Stimulated activated CD4-positive, alpha-beta T cell treated with anti-CD3 and anti-CD28 coated beads, Interleukin-12 subunit alpha, Interleukin-12 subunit beta, amount 100 ng/mL, for 4 hours (primary cell): ENCODE measurements at places on chromosomes 5 and 9.

GRCh38 chr9:35852876-35853865, 17.0 kb downstream of the OR13J1 start:
- no peak for DNase-seq

DNA sequence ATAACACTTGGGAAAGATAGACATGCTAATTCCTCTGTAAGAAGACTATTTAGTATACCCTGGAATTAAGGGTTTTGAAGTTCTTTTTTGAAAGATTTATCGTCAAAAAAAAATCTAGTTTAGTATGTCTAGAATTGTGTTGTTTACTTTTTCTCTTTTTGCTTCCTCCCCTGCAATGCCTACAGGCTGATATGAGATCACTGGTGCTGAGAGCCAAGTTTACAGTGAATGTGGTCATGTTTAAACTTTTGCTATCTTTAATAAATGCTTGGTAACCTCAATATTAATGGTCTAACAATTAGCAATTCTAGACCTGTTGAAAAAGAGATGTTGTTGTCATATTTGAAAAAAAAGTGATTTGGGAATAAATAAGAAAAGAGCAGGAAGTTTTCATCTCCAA, 86.1 kb downstream of the CWC27 start:
- DNase-seq = no peak

GRCh38 chr5:189486-189885, 1.8 kb upstream of the LRRC14B start:
- no peak for DNase-seq

GRCh38 chr9:36208521-36209253, 18.0 kb downstream of the CLTA start:
- DNase-seq = no peak

DNA sequence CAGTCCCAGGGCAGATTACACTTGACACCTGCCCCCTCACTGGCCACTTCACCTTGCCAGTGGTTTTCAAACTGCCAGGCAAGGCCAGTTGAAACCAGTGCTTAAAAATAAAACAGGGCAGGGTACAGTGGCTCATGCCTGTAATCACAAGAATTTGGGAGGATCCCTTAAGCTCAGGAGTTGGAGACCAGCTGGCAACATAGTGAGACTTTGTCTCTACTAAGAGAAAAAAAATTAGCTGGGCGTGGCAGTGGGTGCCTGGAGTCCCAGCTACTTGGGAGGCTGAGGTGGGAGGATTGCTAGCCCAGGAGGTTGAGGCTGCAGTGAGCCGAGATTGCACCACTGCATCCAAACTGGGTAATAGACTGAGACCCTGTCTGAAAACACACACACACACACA, 58.1 kb downstream of the ROPN1L start:
- DNase-seq = no peak

DNA sequence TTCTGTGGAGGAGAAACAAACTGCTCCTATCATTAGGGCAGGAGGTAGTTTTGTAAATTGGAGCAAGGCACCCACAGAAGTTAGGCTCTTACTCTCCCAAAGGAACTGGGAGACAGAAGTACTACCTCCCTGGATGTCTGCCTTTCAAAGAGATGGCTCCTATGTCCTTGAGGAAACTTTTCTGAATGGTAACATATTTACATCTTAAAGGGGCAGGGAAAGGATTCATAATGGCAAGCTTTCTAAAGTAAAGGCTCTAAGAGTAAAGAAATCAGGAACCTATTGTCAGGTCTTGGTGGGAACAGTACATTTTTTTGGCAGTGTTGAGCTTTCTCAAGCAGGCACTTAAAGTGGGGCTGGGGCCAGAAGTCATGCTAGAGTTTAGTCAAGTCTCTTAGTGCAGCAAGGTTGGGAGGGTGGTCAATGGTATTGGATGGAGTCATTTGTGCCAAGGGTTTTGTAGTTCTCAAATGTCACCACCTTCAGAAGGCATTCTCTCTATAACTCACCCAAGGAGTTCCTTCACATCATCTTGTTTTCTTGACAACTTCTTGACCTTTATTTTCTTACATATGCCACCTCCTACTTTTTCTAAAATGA, 26.3 kb upstream of the NDFIP1 start:
- DNase-seq = no peak

- DNase-seq = no peak
Measured at GRCh38 chr5:98424681-98425450, 348.6 kb upstream of the RGMB start.

DNA sequence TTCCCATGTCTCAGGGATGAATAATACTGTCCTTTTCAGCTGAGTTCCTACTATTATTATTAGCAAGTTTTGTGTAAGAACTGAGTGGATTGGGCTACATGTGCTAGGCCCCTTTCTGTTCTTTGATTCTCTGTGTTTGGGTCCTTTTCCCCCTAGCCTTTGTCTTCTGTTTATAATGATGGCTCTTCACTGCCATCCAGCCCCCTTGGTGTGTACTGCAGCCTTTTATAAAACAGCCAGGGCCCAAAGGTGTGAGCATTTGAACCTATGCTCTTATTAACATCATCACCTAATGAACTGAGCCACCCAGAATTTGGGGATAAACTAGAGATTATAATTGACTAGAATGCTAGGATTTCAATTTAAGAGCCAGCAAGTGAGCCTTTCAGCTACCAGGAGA, 52.6 kb downstream of the PLAC8L1 start:
- no peak for DNase-seq

DNA sequence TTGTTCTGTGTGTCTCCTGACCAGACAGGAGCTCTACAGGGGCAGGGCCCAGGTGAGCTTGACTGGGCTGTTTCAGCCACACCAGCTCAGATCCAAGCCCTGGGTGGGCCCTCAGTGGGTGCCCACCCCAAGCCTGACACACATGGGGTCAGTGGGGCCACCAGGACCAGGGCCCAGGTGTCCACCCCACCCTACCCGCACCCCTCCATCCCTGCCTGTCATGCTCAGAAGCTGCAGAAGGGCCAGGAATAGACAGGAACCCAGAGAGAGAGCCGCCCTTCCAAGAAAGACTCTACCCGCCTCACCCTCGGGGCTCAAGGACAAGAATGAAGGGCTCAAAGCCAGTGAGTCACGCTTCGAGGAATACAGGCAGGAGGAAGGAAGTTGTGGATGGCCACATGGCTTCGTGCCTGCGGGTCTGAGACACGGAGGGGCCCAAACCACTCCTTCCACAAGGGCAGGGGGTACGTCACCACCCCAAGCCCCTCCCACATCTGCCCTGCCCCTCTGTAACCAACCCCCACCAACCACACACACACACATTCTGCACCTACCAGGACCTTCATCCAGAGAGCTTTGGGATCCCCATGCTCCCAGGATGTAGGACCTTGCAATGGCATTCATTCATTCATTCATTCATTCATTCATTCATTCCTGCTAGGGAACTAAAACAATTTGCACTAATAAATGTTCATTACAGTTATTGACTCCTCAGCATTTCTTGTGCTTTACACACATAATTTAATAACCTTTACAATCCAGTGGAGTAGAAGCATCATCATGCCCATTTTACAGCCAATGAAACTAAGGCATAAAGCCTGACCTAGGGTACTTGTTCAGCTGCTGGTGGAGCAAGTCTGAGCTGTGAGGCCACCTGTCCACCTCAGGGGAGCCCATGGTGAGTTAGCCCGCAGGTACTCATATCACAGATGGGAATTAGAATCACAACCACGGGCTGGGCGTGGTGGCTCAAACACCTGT, 55.9 kb upstream of the STXBP1 start:
- peak; percentile 32 for DNase-seq

DNA sequence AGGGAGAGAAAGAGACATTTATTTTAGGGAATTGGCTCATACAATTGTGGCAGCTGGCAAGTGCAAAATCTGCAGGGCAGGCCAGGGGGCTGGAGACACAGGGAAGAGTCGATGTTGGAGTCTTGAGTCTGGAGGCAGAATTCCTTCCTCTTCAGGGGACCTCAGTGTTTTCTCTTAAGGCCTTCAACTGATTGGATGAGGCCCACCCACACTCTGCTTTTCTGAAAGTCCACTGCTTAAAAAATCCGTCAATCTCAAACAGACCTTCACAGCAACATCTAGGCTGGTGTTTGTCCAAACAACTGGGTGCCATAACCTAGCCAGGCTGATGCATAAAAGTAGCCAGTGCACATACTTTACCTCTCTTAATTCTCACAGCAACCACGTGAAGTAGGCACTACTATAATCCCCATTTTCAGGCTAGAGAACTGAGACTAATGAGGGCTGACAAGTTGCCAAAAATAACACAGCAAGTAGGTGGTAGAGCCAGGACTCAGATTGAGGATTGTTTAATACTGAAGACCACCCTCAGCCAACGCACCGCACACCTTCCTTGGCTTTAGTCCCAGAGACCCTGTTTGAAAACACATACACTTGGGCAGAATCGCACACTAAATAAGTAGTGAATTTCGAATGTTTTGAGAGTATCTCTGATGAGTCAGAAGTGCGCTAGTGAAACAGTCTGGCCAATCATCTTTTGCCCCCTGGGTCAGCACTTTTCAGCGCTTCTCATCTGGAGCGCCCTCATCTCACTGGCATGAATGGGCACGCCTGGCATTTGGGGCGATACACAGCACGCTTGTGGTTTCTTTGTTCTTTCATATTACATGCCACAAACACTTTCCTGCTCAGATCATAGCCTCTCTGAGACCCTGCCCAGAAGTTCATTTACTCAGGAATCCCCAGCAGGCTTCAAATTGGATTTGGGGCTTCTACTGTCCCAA, 591.4 kb downstream of the CCDC171 start:
- no peak for DNase-seq

DNA sequence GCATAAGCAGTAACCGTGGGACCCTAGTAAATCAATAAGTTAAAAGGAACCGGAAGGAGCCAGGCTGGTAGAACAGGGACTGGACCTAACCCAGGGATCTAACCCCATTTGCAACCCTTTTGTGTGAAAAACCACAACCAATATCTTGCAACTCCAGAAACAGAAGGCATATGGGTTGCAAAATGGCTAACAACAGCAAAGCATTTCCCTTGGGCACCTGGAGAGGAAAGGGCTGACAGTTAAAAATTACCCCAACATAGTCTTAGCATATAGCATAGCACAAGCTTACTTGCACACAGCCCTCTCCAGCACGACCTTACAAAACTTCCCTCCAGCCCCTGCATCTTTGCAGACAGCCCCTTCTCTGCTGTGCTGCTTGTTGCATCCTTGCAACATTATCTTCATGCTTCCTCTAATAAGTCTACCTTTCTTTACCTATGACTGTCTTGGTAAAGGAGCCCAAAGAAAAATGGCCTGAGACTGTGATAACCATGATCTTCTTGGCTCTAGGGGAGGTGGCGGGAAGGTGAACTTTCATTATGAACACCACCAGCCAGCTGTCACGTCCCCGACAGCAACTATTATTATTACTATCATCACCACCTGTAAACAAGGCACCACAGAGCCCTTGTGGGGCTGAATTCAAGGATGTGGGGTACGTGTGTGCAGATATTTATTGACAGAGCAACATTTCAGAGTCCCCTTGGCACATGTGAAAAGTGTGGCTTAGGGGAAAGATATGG, 49.8 kb downstream of the PRRC1 start:
- no peak for DNase-seq

DNA sequence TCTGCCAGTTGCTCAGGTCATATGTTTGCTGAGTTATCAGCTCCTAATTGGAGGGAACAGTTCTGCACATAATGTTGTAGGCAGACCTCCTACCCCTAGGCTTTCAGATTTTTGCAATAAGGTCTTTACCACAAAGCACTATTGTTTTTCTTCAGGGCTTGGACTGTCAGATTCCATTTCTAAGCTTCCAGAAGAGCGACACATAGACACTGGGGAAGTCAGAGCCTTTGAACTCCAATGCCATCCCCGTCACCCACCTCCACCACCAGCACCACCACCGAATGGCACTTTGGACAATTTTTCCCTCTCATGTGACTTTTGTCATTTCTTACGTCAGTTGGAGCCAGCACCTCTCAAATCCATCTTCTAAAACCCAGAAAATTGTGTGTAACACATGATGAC, 28.3 kb upstream of the SPRY4 start:
- no peak for DNase-seq

GRCh38 chr5:78268356-78268755, 26.1 kb downstream of the AP3B1 start:
- no peak for DNase-seq

DNA sequence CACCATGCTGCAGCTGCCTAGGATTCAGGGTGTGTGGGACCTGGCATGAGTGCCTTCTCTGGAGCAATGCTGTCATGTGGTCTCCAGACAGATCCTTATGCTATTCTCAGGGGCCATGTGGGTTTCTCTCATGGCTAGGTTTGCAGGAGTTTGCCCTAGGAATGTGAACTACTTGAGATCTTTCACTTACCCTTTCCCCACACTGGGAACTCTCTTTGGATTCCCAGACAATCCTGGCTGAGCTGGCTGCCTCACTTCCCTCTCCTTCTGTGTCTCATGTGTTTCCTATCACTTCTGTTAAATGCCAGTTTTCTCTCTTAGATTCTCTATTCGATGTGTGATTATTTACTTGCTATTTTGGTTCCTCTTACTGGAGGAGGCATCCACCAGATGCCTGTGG, 270.2 kb upstream of the RASA1 start:
- DNase-seq = no peak

DNA sequence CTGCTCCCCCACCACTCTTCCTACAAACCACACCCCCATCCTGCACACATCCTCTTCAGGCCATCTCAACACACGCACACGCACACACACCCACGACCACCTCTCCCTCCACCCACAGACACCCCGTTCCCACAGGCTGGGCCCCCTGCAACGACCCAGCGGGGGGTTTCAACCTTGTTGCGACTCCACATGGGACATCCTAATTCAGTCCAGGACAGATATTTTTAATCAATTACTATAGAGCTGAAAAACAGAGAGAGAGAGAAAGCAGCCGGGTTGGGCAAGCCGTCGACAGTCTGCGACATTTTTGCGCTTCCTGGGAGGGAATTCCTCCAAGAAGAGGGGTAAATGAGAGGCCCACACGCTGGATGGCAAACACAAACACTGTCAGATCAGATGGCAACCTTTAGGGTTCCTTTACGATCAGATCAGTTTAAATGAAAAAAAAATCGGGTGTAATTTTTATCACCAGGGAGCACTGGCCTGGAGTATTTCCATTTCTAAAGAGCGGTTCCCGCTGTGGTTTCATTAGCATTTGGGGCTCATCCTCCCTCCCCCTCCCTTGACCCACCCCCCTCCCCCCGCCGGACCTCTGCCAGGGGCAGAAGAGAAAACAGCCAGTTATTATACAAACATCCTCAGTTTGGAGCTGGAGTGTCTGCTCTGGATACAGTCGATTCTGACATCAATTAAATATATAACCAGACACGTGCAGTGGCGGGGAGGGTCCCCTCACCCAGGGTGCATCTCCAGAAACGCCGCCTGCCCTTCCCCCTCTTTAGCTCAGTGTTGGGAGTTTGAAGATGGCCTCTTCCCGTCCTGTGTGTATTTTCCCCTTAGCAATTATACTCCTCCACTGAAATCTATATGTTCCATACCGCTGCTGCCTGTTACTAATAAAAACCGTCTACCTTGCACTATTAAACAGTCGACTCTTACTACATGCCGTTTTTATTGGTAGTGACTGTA, 2.3 kb upstream of the IRX2 start:
- DNase-seq = no peak

DNA sequence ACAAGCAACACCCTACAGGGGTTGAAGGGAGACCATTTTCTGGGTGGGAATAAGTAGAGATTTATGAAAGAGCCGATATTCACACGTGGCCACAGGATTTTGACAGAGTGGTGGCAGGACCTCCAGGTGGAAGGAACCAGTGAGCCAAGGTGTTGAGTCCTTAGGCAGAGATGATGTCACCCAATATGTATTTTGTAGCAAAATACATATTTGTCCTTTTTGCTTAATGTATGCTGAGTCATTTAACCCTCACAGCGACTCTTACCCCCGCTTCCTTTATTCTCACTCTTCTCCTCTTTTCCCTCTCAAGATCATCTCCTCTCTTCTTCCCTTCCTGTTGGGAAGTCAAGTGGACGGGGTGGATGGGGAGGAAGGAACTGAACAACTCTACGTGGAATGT, 215.7 kb upstream of the S1PR3 start:
- no peak for DNase-seq

- no peak for DNase-seq
Measured at GRCh38 chr9:132168347-132168746, 6.5 kb downstream of the NTNG2 start.
